GM12891 (cell line): ENCODE measurements at places on chromosomes 3 and 15.

- no peak for DNase-seq
Measured at GRCh38 chr3:45057557-45057956, 31.5 kb downstream of the CLEC3B start.

GRCh38 chr3:194562986-194563385 lies 70.2 kb downstream of the TMEM44 start:
- DNase-seq: no peak

- no peak for DNase-seq
Measured at GRCh38 chr3:24149032-24149431, 203.9 kb downstream of the NR1D2 start.

DNA sequence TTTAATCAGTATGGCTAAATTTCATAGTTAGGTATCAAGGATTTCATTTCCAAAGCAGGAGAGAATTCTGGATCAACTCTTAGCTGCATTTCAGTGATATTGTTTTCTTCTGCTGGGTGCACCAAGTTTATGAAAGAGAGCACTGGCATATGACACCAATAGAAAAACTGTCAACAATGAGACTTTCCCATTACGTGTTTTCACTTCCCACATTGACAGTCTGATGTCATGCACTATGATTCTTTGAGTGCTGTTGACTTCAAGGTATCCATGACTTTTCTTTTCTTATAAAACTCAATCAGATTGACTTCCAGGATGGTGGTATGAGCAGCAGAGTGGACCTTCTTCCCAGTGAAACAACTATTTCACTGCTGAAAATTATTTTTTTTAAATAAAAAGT lies 476.1 kb downstream of the EDEM1 start:
- DNase-seq: no peak

DNA sequence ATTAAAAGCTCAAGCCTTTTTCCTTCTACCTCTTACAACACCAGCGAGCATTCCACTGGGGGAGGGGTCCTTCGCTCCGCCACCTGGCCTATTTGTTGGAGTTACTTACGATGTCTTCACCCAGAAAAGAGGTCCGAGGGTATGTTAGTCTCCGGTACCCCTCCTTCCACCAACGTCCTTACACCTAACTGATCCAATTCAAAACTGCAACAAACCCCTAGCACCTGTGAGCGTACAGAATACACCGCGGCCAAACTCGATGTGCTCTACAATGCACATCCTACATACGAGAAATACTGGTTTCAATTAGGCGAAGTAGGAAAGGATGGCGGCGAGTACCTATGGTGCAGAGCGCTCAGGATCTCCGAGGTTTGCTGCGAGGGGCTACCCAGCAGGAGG lies 944 bp downstream of the SLITRK3 start:
- no peak for DNase-seq

DNA sequence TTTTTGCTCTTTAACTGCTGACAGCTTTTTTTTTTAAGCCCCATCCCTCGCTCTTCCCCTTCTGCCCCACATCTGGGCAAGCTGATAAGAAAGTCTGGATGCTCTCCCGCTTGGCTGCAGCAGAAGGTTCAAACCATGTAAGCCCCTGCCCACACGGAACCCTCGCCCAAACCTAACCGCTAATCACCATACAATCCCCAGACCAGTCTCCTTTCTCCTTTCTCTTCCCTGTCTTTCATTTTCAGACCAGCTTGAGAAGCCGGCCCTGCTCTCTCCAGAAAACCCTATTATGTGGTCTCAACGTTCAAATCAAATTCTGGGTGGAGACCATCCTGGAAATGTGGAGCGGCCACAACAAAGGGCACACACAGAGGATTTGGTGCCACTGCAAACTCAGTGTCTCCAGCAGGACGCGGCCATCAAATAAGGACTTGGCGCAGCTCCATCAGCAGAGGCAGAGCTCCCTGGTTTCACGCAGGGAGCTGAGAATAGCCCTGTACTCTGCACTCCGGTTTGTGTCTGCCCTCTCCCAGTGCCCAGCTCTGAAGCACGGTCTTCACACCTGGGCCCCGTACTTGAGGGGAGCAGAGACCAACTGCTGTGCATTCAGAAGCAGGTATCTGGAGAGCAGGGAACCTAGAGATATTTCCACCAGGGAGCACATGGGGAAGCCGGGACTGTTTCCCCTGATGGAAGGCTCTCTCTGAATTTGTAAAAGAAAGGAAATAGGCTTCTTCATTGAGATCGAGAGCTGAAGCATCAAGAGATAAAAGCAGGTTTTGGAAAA lies 92.6 kb downstream of the XXYLT1 start:
- DNase-seq: no peak

DNA sequence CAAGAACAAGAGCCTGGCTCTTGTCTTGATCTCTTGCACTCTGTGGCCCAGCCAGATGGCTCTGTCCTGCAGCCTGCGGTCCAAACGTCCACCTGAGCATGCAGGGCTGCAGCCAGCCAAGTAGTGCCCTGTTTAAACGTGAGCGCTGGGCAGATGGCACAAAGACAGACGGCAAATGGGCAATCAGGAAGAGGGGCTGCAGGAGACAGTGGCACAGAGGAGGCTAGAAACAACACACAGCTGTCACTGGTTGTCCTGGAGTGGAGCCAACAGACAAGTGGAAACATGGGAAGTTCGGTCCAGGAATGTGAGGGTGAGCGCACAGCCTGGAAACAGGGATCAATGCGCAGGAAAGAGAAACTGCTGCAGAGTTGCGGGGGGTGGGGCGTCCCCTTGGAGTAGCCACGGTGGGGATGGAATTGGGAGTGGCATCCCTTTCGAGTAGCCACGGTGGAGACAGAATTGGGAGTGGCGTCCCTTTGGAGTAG lies 10.7 kb upstream of the ZXDC start:
- DNase-seq: no peak

DNA sequence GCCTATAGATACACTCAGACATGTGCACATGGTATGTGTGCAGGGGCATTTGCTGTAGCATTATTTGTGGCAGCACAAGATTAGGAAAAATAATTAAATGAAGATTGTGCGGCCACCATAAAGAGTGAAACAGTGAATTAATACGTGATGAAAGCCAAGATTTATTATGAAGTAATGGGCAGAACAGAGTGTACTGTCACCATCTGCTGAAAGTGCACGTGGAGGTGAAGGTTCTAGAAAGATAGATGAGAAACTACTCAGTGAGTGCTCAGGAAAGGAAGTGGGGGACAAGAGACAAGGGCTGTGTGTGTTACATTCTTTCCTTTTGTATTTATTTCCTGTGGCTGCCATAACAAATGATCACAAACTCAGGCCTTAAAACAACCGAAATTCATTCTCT lies 246.1 kb upstream of the ATP10A start:
- no peak for DNase-seq

DNA sequence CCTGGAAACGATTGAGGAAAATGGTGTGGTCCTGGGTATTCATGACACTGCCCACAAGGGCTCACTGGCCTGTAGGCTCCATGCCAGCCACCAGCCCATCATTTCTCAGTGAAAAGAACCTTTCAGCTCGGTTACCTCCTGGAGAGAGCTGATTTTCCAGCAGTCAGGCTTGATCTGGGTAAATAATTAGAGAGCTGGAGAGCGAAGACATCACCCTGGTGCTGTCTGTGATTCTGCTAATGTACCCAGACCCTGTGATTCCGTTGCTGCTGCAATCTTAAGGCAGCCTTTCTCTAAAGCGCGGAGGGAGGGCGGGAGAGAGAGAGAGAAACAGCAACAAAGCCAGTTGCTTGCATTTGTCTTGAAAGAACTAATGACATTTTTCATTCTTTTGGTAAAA lies 221.9 kb upstream of the TOPAZ1 start:
- DNase-seq: no peak

DNA sequence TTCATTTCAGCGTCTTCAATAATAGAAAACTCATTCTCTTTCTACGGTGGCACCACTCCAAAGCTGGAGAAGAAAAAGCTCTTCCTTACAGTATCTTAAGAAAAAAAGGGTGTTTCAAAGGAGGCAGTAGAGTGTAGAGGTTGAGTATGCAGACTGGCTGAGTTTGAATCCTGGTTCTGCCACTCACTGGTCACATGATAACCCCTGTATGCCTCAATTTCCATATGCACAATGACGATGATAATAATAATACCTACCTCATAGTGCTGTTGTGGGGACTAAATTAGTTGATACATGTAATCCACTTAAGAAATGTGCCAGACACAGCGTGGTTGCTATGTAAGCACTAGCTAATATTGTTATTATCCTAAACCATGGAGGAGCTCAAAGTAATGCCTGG lies 4.5 kb downstream of the ANP32A start:
- no peak for DNase-seq

DNA sequence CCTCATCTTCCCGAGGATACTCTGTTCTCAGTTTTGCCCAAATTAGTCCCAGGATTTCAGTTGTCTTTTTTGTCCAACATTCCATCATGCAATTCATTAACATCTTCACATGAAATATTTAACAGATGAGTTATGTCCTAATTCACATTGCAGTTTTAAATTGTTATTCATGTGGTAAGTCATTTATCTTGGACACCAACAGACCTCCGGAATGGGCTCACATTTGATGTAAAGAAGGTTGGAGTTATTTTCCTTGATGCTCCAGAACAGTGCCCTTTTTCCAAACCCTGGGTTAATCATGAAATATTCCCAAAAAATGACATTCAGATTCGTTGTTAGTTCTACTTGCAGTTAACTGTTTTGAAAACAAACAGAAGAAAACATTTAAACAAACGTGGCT lies 32.8 kb upstream of the LRTM1 start:
- no peak for DNase-seq

DNA sequence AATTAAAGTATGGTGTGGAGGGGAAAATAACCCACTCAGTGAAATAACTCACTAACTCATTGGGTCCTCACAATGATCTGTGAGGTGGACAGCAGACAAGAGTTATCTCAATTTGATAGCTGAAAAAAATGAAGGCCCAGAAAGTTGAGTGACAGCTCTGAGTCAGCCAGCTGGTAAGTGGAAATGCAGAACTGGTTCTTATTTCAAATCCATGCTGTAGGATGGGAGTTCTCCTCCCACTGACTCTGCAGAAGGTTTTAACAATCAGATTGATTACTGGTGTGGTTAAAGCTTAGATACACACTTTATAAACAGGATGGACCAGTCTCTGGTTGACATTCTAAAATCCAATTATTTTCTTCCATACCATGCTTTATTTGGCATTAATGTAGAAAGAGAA lies 87.0 kb upstream of the LMOD3 start:
- no peak for DNase-seq

DNA sequence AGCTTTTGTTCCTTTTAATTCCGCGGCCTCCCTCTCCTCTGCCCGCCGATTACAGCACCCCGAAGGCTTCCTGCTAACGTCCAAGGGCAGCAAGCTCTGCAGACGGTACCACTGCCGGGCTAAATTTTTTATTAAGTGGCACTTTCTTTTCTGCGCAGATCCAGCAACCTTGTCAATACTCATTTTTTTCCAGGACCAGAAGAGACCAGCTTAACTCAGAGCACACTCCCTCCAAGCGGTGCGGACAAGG lies 542 bp upstream of the MEIS2 start:
- no peak for DNase-seq

DNA sequence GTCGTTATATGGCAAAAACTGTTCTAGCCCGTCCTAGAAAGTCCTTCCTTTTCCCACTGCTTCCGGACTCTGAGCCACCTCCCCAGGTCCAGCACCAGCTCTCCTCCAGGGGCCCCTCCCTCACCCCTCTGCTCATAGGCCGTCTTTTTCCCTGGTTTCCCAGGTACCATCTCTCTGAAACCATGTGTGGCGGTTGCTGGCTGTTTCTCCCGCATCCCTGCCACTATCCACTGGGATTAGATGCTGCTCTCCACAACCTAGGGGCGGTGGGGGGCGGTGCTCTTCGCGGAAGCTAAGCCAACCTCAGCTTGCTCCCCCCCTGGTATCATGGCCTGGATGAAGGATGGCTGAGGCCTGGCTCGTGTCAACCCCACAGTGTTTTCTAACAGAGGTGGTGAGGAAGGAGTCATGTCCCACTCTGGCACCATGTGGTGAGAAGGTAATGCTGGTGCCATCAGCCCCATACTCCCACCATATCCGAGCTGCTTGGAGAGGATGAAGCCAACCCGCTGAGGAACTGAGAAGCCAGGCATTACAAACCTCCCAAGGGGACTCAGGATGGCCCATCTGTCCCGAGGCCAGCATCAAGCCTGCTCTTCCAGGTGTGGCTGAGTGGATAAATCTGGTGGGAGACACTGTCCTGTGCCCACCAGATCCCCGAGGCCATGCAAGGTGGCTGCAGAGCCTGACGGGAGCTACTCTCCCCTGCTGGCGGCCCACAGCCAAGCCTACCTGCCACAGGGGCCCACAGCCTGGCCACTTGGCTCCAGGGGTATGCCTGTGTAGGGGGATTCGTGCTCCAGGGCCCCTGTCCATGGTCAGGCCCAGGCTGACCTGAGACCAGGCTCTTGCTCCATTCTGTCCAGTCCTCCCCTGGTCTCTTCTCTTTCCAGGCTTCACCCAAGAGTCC lies 27.9 kb upstream of the SLC41A3 start:
- no peak for DNase-seq

DNA sequence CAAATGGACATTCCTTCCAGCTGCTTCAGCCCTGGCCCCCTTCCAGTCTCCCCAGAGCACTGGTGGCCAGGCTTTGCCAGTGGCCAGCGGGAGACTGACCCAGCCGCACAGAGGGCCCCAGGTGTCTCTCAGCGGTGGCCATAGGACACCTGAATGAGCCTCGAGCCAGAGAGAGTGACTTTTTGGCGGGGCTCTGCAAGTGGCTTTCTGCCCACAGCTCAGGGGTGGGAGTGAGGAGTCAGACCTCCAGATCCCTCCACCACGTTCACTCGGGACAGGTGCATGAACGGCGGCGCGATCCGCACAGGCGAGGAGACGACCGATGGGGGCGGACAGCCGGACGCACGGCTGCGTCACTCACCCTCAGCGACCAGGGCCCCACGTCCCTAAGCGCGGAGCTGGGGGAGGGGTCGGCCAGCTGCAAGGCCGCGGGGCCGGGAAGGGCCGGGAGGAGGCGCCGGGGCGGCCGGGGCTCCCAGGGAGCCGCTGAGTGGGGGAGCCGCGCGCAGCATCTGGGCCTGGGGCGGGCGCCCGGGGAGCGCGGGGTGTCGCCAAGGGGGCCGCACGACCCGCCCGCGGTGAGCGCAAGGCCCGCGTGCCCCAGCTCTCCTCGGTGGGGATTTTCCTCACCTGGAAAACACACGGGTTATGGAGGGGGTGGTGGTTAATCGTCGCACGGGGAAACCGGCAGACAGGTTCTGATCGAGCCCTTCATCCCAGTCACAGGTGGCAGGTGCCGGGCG lies 57.1 kb downstream of the BDH1 start:
- no peak for DNase-seq
